K562 (cell line): ENCODE measurements at places on chromosomes 2 and 18.

- no peak for DNase-seq
These were observed 273.1 kb downstream of the DLGAP1 start for GRCh38 chr18:4181882-4182568.

- DNase-seq = peak; percentile 90
These were observed 19.9 kb upstream of the RAB31 start for GRCh38 chr18:9688036-9688741.

DNA sequence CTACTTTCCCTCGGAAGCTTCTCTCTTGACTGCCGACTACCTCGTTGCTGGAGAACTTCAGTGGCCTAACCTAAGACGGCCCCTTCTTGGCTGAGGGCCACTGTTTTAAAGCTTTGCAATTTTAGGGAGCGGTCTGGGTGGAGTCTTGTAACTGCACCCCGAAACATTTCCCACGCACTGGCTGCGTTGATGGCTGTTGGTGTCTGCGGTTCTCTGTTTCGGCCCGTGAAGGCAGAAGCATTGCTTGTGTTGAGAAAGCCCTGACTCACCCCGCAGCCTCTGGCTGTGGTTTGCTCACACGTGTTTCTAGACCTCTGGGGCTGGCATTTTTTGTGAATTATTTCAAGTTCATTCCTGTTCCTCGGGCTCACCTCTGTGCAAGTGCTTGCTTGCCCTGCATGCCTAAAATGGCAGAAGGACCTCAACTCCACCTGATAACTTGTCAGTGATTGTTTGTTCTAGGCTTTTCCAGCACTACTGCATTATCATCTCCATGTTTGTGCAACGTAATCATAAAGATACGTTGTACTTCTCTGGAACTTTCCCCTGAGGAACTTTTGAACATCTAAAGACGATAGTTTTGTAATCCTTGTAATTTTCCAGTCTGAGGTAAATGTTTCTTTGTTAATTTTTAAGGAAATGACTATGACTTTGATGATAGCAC, 94.2 kb upstream of the DLX2 start:
- DNase-seq = no peak

DNA sequence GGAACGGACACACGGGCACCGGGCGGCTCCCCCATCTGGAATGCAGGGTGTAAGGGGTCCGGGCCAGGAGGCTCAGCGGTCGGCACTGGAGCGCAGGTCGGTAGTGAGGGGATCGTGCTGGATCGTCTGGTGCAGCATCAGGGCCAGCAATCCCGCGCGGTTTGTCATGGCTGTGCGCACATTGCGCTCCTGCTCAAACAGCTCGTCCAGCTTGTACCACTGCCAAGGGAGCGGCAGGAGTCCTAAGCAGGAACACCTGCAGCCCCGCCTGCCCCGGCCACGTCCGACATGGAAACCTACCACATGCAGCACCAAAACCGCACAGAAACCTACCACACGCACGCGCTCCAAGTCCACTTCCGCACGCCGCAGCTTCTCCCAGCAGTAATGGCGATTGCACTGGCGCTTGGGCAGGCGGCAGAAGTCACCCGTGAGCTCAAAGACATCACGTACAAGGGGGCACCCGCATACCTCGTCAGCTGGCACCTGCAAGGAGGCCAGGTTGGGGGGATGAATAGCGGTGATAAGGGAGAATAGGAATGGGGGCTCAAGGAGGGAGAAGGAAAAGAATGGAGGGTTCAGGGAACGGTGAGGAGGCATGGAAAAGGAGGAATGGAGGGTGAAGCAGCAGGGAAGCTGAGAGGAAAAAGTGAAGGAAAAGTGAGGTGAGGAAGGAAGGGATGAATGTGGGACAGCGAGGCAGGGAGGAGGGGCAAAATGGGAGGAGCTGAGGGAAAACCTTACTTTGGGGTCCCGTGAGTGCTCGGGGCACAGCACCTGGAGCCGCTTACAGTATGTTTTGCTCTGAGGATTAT, 1.4 kb upstream of the MBD1 start:
- DNase-seq = no peak

GRCh38 chr2:196241175-196241574, 69.8 kb upstream of the STK17B start:
- DNase-seq = no peak

- no peak for DNase-seq
These were observed 338.4 kb downstream of the ZNF804A start for GRCh38 chr2:184936761-184937160.

GRCh38 chr2:191797942-191798876, 48.7 kb downstream of the CAVIN2 start:
- DNase-seq = no peak

GRCh38 chr18:58041633-58042032, 2.4 kb upstream of the NEDD4L start:
- peak; percentile 61 for DNase-seq

DNA sequence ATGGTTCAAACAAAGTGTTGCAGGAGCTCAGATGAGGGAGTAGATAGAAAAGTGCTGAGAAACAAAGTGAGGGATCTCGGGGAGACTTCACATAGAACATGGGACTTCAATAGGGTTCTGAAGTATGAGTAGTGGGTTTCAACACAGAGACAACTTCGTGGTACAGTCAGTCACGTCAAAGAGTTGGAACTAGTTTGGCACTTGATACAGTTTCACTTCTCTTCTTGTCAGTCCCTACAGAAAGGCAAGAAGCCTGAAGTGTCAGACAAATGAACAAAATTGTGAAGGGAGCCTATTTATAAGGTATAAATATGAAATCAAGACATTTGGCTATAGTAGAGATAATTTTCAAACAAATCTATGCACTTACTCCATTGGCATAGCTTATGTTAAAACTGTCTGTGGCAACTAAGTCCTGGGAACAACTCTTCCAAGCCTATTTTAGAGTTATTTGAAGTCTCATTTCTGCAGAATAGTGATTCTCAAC, 338.0 kb downstream of the TDRD15 start:
- DNase-seq = no peak

- DNase-seq = peak; percentile 63
These were observed 1.7 kb upstream of the PPP4R1 start for GRCh38 chr18:9616049-9616448.

DNA sequence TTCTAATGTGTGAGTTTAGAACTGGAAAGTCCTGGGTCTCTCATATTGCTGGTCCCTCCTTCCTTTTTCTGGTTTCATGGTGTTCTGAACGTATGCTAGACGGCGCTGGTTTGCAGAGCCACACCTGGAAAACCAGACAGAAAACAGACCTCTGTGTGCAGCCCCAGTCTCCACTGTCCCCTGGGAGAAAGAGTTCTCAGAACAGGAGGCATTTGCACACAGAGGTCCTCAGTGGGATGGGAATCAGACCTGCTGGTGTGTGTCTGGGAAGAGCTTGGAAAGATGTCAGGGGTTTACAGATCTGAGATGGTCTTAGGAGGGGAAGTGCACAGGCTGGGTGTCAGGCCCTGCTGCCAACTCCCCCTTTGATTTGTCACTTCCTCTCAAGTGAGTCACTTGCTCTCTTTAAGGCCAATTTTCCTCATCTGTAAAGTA, 14.9 kb upstream of the MBP start:
- no peak for DNase-seq

- DNase-seq = no peak
These were observed 883.2 kb downstream of the SLC4A3 start for GRCh38 chr2:220510668-220511067.

- no peak for DNase-seq
These were observed 184.2 kb downstream of the PDE1A start for GRCh38 chr2:182242609-182243008.

DNA sequence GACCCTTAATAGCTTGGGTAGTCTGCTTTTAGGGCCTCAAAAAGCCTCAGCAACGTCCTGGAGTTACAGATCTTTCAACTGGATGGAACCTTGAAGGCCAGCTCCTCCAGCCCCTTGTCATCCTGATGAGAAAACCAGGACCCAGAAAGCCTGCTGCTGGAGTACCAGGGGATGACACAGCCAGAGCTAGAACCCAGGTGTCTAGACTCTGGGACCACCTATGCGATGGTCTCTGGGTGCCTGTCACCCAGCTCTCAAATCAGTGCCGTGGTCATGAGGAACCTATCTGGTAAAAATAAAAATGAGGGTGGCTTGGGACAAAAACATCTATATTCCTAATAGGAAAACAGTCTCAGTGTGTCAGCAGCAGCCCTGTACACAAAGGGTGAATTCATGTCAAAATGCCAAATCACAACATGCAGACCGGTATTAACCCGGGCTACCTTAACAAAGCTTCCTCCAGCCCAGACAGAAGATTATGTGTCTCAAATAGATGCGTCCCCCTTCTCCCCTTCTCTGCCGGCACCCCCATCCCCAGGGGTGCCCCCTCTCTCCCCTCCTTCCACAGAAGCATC, 28.5 kb downstream of the SMAD7 start:
- no peak for DNase-seq

DNA sequence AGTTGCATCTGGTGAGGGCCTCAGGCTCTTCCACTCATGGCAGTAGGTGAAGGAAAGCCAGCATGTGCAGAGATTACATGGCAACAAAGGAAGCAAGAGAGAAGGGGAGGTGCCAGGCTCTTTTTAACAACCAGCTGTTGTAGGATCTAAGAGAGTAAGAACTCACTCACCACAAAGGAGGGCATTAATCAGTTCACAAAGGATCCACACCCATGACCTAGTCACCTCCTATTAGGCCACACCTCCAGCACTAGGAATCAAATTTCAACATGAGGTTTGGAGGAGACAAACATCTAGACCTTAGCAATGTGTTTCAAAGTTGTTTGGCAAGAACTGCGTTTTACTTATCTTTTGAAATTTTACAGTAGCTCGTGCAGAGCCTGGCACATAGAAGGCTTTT, 20.5 kb upstream of the REG3A start:
- no peak for DNase-seq

DNA sequence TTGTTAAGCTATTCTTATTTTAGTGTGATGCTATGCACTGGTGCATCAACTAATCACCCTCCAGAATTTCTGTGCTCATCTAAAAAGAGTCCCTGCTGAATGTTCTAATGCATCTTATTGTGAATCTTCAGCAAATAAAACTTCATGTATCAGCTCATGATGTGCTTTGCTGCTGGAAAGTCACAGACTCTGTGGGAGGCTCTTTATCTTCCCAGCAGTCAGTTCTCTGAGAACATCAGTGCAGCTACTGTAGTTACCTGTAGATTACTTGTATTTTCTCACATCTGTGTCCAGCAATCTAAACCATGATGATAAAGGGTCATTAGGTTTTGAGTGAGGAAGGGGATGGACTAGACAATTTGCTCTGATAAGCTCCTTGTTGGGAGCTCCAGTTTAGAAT, 141.6 kb upstream of the SP3 start:
- no peak for DNase-seq

DNA sequence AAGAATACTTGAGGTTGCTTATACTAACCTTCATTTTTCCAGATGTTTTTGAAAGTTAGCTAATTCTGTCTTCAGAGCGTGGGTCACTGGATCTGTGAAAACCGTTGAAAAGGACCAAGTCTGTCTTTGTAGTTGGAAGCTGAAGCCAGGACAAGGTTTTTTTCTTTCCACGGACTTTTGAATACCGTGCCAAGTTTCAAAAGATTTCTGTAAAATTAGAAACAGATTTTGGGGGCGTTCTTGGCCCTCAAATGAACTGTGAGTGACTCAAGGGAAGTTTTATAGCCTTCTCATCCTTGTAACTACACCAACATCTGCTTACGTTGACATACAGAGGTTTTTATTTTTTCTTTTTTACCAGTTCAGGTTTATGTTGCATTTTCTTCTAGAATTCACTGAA, at the start of gene FAP:
FAP (minus strand) TSS at position 152 of the 400 bp plus-strand sequence; CDS start at position 34, 118 bp downstream.
- no peak for DNase-seq

DNA sequence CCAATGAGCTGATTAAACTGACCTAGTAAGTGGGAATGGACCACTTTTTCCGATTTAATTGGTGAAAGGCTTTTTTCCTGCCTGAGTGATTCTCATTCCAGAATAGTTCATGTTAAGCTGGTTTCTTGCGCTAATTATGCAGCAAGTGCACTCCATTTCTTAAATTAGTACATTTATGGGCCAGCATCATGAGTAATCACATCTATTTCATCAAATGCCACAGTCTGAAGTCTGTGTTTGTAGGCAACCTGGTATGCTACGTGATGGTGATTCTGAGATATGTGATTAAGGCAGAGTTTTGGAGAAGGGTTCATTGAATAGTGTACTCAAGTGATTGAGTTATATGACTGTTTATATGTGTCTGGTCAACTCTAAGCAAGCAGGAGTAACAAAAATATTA, 128.0 kb upstream of the BOD1L2 start:
- DNase-seq = no peak

DNA sequence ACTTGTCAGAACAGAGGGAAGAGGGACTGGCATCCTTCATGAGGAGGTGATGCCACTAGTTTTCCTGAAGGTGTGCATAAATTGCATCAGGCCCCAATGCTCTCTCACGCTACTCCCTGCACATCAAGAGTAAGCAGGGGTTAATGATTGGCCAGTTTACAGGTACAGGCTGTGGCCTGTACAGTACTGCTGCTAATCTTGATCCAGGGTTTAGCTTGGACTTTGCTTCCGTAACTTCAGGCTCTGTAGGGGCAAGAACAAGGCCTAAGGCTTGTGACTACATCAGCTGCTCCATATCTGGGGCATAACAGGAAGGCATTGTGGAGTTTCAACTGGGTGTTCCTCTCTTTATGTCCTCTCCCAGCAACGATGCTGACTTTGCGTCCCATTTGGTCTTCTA, 96.8 kb upstream of the FZD7 start:
- DNase-seq = no peak

DNA sequence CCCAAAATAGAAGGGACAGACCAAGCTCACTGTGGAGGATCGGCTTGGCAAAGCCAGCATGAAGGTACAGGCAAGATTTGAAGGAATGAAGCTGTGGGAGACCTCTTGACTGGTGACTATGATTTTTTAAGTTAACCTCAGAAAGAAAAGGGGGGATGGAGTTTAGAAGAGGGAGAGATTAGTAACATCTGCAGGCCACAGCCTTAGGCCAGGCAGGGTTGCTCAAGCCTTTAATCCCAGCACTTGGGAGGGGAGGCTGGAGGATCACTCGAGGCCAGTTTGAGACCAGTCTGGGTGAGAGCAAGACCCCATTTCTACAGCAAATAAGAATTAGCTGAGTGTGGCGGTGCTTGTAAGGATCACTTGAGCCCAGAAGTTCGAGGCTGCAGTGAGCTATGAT, 46.6 kb downstream of the ZNF532 start:
- DNase-seq = no peak

DNA sequence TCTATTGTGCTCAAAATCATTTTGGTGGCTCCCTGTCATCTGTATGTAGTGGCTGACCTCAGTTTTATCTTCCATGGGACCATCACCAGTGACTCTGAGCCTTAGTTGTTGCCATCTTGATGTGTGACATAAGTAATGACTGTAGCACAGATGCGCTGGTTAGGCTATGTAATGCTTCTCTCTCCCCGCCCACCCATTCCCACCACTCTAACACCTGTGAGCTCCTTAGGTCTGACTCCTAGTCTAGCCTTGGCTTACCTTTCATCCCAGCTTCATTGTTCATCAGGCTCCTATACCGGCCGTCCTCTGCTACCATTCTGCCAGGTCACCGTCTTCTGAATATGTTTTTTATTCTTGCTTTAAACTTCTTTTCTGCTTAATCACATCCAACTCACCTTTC, 17.2 kb downstream of the MYO1B start:
- DNase-seq = no peak

GRCh38 chr2:232668805-232669444, 28.2 kb upstream of the GIGYF2 start:
- DNase-seq = peak; percentile 26
